Stomach (tissue), 19 donors: ENCODE measurements at places on chromosomes 13 and 19. TPM values are rescaled to one million over a fixed set of nuclear protein-coding genes. Genes with fewer than 3 reads are reported as not detected.

DNA sequence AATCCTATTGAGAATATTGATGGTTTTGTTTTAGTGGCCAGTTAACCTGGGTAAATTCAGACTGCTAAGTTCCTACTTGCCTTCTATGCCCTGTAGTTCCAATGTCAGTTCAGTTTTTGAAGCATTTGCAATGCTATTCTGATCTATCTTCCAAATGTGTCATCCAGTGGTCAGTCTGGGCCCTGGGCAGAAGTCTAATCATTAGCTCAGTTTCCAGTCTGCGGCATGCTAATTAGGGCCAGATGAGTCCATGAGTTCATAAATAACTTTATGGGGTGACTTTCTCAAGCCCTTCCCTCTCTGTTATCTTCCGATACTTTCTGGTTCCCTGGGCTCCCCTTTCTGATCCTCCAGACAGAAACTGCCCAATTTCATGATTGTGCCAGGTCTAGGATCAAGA is 32.7 kb downstream of the FAM187B start:
- no peak for DNase-seq

GRCh38 chr13:78393286-78394142 is 209.8 kb downstream of the POU4F1 start:
- no peak for DNase-seq

DNA sequence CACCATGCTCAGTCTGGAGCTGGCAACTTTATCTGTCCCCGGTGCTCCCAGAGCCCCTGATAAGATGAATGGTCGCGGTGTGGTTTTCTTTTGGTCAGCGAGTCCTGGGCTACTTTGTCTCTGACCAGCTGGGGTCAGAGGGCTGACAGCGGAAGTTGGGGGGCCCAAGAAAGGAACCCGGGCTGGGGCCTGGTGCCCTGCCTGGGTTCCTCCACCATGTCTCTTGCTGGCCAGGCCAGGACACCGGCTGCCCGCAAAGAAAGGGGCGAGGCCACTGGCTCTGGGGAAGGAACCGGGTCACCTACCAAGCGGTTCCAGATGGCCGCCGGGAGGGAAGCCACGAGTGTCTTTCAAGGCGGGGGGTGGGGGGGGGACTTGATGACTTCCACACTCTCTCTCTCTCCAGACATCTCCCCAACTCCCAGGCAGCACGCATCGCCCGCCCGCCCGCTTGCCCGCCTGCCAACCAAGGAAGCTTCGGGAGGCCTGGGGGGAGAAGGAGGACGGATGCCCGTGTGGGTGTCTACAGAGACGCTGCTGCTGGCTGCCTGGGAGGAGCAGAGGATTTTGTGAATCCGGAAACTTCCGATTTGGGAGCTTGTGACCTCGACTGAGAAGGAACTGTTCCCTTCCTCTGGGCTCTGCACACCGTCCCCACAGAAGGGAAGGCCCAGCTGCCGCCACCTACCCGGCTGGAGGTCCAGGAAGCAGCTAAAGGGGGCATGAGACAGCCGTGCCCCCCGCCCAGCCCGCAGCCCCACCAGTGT is 1.1 kb downstream of the PIP5K1C start:
- peak; percentile 70 for DNase-seq

The ZNF723 gene
- not detected for total RNA-seq

The NXNL1 gene
- 0.92 TPM for total RNA-seq

DNA sequence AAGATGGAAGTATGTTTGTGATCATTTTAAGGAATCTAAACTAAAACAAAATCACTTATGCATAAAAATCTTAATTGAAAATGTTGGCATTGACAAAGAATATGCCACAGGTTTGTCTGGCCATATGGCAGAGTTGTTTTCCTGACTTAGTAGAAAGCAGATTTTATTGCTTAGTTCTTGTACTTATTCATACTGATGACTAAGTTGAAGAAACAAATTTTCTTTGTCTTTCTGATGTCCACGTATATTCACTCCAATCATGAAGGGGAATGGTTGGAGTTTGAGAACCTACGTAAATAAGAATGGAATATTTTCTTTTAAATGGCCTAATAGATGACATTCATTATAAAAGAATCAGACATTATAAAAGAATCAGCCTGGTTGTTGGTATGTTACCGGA is 8.0 kb upstream of the GPC6 start:
- DNase-seq = no peak

The WASF3 gene
- 11.3 TPM for total RNA-seq

DNA sequence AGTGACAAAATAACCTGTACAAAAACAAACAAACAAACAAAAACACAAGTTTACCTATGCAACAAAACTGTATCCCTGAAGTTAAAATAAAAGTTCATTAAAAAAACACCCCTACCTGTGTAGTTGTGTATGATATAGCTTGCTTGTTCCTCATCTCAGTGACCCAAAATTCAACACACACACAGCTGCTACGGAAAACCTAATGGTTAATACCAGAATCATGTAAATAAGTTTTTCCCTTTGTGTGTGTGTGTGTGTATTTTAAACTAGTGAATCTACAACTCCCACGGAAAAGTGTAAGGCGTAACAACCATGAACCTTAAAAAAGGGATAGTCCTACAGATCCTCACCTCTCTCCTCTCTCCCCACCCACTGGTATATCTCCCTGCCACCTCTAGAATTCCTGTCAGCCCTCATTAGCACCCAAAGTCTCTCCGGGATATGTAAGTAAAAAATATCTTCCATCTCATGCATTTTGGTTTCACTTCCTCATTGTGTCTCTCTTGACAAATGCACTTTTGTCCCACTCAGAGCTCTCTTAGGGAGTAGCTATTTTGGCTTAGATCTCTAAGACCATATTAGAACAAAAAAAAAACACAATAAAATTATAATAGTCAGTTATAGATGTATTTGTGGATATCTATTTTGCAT is 2236.5 kb downstream of the PCDH9 start:
- DNase-seq = no peak

The COMP gene
- total RNA-seq = not detected

DNA sequence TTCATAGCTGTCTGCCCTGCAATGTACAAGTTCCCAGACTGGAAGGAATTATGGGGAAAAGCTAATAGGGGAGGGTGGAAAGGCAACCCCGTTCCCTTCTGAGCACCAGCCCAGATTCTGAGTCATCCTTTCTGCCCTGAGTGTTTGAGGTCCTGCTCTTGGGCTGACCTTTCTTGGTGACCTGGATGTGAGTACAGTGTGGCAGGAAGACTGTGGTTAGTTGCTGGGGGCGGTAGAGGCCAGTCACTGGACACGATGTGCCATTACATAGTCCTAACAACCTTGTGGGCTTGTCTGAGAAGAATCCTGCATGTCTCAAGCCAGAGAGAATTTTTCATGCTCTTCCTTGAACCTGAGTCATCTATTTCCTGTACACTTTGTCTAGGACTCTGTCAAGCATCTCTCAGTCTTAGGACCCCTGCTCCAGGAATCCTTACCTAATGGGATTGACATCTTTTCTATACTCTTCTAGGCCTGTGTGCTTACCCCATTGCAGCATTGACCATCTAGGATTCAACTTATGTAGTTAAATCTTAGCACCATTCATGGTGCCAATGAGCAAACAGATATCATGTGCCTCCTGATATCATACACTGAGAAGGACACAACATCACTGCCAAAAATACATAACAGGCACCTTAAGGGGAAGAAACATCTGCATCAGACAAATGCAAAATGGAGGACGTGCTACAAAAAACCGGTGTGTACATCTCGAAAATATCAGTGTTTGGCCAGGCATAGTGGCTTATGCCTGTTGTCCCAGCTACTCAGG is 8.1 kb upstream of the ANGPTL4 start:
- DNase-seq = no peak

GRCh38 chr19:55115446-55116065 is 1.9 kb downstream of the PPP1R12C start:
- no peak for DNase-seq

The PTH2 gene
- not detected for total RNA-seq

The ZNF470 gene
- total RNA-seq = 5.4 TPM

DNA sequence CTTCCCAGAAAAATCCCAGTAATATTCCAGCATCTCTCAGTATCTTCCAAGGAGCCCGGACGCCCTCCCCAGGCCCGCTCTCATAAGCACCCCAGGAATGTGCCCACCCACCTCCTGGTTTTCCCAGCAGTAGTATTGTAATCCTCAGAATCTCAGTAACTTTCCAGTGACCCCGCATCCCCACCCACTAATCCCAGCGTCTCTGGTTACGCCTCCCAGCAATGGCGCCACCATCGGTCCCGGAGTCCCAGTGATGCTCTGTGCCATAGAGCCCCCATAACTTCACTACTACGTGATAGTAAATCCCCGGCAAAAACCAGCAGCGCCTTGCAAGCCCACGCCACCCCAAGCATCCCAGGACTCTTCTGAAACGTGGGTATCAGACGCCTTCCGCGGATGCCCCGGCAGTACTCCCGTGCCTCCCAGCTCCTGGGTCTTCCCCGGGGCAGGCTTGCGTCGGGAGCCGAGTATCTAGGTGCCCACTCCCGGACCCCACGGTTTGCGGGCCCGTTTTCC is 928 bp upstream of the PNPLA6 start:
- DNase-seq = peak; percentile 40

GRCh38 chr13:99859178-99860177 is 112.1 kb downstream of the ZIC5 start:
- no peak for DNase-seq

DNA sequence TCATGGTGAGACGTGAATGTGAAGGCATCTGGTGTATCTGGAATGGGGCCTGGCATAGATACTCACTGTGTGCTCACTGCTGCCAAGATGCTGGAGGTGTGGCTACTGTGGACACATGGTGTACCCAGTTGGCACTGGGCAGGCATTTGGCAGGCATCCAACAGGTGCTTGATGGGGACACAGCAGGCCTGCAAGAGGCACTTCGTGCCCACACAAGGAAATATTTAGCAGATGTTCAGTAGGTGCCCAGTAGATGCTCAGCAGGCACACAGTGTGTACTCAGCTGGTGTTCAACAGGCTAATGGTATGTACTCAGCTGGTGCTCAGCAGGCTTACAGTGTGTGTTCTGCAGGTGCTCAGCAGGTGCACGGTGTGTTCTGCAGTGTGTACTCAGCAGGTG is 14.2 kb downstream of the CRTC1 start:
- DNase-seq = peak; percentile 82

DNA sequence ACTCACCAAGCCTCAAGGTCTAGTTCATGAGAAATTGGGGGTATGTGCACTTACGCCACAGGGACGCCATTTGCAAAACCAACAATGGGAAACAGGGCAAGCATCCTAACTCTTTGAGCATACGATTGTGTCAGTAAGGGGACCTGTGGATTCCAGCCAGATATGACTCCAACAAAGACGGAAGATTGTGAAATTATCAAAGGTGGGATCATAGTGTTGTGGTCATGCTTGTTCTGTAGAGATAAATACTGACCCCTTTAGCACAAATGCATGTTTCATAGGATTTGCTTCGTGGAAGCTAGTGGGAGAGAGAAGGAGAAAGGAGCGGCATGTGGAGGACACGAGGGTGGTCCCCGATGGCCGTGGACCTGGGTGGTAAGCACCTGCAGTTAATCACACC is 37.8 kb downstream of the GATAD2A start:
- no peak for DNase-seq
